ENCODE measurements at places on chromosomes 3 and 15.

DNA sequence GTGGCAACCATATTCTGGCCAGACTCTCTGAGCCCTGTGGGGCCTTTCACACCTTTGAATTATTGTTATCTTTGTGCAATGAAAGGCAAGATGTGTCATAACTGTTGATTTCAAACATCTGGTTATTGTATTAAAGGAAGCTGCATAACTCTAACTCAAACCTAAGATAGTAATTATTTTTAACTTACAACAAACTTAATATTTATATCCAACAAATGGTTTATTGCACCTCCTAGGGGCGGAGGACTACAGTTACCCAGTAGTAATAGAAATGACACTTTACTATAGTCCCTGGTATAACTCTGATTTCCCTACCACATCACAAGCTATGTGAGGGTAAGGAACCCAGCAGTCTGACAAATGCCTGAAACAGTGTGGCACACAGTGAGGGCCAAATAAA lies 363.9 kb upstream of the SUCLG2 start:
- no peak for DNase-seq

DNA sequence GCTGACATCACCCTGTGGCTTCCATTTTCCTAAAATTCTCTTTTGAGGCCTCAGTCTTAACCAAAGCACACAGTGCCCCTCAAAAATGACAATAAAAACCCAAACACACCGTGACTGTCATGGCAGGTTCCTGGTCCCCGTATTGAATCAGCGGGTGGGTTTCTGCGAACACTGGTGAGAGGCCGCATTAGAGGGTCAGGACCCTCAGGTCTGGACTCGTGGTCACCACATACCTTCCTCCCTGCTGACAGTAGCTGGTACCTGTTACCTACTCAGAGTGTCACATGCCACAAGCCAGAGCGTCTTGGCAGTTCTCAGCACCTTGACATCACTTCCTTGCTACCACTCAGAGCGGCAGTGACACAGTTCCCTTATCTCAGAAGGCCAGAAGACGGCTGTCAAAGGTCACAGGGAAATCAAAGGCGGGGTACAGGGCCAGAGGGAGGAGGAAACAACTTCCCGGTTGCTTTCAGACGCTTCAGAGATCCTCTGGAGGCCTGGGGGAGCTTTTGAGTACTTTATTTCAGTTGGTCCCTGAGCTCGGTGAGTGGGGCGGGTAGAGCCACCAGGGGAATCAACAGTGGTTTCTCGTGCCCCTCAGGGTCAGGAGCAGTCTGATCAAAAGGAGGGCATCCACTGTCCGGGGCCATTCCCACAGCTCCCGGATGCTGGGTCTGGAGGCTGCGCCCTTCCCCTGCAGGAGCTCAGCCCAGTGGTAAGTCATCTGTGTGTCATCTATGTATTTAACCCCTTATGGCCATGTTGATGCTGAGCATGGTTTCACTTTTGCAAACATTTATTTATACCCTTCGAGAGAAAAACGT lies at the start of the genes CCR5AS and CCRL2:
CCR5AS (minus strand) TSS at position 279 of the 824 bp plus-strand sequence.
CCRL2 (plus strand) TSS at position 472 of the 824 bp plus-strand sequence. CDS start 821 bp downstream, outside the sequence.
- peak; percentile 65 for DNase-seq

DNA sequence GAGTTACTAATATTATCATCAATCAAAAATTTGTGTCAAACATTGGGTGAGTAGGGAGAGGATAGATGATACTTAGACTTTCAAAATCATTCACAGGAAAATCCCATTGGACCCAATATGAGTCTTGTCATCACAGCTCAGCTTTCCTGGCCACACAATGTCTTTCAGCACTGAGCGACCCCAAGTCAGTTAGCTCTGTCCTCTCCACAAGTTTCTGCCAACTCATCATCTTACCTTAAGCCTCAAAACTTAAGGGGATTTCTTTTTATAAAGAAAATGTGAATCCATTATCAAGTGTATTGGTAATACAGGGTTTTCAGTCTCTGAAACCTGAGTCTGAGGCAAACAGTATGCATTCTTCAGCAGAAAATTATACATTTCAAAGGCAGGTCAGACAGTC lies 55.8 kb downstream of the SUMF1 start:
- DNase-seq: no peak

- DNase-seq: no peak
Measured at GRCh38 chr3:55690726-55691125, 203.6 kb upstream of the WNT5A start.

DNA sequence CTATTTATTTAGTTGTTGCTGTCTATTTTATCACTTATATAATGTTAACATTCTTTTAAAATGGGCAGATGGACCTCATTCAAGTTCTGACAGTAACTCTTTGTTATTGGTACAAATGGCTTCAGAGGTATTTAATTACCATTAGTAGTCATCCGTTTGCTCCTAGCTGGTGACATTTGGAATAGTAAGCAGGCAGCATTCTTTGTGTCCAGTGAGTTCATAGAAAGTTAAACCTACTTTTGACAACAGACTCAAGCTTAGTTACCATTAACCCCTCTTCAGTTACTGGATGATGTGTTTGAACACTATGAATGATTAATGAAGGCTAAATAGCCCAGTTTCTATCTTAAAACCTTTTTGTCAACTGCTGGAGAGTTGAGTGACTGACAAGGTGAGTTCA lies 500.7 kb upstream of the ATP11B start:
- DNase-seq: no peak

- DNase-seq: no peak
Measured at GRCh38 chr3:23262766-23263165, 59.6 kb downstream of the UBE2E2 start.

Data from cardiac fibroblast (primary cell).